B cell (primary cell): ENCODE measurements at places on chromosomes 6 and 20.

DNA sequence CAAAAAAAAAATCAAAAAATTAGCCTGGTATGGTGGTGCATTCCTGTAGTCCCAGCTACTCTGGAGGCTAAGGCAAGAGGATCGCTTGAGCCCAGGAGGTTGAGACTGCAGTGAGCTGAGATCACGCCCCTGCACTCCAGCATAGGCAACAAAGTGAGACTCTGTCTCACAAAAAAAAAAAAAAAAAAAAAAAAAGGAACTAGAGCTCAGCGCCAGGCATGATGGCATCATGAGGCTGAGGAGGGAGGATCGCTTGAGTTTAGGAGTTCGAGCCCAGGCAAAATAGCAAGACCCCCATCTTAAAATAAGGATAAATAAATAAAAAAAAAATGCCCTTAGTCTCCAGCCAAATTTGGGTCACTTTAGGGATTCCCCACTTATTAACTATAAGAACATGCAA is 40.4 kb upstream of the PIM1 start:
- DNase-seq = no peak

- no peak for DNase-seq
Measured at GRCh38 chr20:9253006-9253539, 184.2 kb downstream of the PLCB4 start.

DNA sequence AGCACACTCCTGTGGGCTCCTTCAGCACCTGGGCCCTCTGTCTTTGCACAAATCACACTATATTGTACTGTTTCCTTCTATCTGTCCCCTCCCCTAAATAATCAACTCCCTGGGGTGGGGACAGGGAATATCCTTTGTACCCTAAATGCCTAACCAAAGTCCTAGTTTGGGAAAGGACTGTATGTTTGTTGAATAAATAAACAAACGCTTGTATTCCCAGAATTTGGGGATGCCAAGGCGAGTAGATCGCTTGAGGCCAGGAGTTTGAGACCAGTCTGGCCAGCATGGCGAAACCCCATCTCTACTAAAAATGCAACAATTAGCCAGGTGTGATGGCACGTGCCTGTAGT is 322.7 kb downstream of the SYNE1 start:
- no peak for DNase-seq

GRCh38 chr20:52103335-52103912 is 88.2 kb downstream of the ZFP64 start:
- no peak for DNase-seq

GRCh38 chr20:41428285-41428684 is 61.7 kb upstream of the EMILIN3 start:
- DNase-seq = no peak

- DNase-seq = no peak
Measured at GRCh38 chr6:14500809-14501208, 383.2 kb downstream of the CD83 start.

- no peak for DNase-seq
Measured at GRCh38 chr6:77876300-77876699, 223.5 kb downstream of the MEI4 start.

- DNase-seq = no peak
Measured at GRCh38 chr6:33950891-33951889, 147.4 kb upstream of the MLN start.

GRCh38 chr6:147211831-147212230 is 7.6 kb downstream of the STXBP5 start:
- no peak for DNase-seq

- no peak for DNase-seq
Measured at GRCh38 chr20:44572551-44573500, 9.6 kb upstream of the PKIG start.

- no peak for DNase-seq
Measured at GRCh38 chr6:112203577-112204349, 50.6 kb downstream of the LAMA4 start.

DNA sequence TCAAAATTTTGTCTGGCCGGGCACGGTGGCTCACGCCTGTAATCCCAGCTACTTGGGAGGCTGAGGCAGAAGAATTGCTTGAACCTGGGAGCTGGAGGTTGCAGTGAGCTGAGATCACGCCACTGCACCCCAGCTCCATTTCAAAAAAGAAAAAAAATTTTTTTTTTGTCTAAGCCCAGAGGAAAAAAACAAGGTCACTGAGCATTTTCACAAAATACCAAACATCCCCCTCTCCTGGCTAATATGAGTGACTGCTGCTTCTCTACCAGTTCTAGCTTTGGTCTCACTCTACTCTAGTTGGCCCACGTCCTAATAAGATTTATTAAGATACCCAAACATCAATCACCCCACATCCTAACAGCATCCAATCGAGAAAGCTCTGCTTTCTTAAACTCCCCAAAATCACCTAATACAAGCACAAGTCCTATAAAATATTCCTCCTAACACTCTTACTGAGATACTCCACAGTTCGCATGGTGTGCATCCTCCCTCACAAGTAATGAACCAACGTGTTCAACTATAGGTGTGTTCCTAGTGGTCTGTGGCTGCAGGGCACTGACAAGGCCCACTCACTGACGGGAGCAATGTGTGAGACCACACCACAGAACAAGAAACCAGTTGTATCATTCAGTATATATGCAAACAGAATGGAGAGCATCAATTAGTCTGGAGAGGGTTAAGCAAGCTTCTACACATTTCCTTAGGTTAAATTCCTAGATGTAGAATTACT is 64.2 kb downstream of the FKBP5 start:
- DNase-seq = no peak

- no peak for DNase-seq
Measured at GRCh38 chr20:63174309-63175037, 41.5 kb downstream of the YTHDF1 start.

GRCh38 chr6:37258405-37259105 is 611 bp upstream of the TMEM217 start:
- no peak for DNase-seq

GRCh38 chr20:38987777-38988176 is 25.6 kb downstream of the DHX35 start:
- peak; percentile 52 for DNase-seq

GRCh38 chr6:147057188-147057587 is 147.0 kb upstream of the STXBP5 start:
- DNase-seq = no peak

DNA sequence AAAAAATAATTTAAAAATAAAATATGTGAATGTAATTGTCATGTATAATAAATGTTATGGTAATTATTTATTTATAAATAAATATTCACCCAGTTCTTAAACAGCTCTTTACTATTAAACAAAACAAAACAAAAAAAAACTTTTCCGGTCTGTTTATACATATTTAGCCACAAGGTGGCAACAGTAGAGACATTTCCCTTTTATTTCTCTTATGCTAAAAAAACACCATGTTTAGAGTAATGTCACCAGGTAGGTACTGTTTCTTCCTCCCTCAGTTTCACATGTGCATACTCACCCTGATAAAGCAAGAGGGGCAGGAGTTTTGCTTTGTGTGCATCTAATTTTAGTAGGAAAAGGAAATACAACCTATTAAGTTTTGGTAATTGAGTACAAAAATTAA is 610.4 kb upstream of the IMPG1 start:
- no peak for DNase-seq

GRCh38 chr20:46268131-46268614 is 40.1 kb downstream of the CDH22 start:
- no peak for DNase-seq

DNA sequence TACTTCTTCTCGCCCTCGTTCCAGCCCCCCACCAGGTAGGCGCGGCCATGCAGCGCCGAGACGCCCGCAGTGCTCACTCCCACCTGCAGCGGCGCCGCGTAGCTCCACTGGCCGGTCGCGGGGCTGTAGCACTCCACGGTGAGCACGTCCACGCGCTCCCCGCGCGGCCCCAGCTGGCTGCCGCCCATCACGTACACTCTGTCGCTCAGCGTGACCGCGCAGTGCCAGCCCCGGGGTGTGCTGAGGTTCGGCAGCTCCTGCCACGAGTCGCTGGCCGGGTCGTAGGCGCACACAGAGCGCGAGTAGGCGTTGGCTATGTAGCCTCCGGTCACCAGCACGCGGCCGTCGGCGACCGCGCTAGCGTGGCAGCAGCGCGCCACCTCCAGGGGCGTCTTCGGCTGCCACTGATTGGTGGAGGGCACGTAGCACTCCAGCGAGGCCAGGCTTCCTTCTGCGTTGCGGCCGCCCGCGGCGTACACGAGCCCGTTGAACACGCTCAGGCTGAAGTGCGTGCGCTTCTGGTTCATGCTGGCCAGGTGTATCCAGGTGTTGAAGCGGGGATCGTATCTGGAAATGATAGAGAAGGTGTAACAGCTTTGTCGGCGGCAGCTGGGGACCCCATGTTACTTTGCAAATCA is 13.7 kb downstream of the KLHL31 start:
- peak; percentile 87 for DNase-seq

- no peak for DNase-seq
Measured at GRCh38 chr6:120348926-120349325, 985.4 kb downstream of the TBC1D32 start.

DNA sequence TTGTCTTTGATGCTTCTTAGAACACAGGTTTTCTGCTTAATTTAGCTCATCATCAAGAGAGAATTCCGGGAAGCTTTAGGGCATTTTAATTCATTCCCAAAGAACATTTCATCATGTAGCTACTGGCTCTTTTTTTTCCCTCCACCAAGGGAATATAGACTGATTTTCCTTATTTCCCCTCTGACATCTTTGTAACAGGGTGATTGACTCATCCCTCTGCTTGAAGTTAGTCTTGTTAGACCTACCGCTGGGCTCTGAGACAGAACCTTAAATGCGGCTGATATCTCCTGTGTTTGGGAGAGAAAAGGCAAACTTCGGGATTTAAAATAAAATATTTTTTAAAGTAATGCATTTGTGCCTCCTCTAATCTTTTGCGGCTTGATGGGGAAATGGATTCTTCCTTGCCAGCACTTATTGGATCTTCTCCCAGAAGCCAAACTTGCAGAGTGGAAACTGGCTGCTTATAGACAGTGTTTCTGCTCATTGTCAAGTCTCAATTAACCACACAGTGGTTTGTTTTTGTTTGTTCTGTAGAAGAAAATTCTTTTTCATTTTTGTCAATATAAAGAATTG is 272.7 kb upstream of the PLCB4 start:
- no peak for DNase-seq

DNA sequence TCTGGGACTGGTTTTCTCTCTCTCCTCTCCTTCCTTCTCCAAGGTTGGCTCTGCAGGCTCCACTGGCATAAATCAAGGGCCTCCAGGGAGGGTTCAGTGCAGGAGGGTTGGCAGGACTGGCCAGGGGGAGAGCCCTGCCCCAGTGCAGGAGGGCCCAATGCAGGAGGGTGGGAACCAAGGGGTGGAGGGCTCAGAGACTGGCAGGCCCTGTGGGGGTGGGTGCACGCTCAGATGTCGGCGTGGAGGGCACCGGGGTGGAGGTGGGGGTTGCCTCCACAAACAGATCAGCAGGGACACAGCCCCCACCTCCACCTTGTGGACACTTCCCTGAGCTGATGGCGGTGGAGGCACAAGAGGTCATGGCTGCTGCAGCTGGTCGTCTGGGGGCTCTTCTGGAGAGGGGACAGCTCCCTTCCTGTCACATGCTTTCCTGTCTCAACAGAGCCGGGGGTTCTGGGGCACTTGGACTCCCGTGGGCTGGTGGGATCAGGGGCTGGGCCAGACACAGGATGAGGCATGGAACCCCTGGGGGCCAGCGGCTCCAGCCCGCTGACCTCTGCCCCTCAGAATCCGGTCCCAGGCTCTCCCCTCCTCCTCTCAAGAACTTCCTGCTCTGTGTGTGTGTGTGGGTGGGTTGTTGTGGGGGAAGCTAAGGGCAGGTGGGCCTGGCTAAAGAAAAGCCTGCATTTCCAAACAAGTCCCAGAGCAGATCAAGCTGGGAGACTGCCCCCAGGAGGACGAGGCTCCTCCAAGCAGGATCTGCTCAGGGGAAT is 2.7 kb upstream of the ABHD16B start:
- DNase-seq = no peak
